DMS 273 treated with DMSO at 0.1 percent for 48 hours (cell line): ENCODE measurements at places on chromosomes 7 and 10.
A peak's percentile ranks its signal among the peaks of the same experiment; 100 is the strongest.

DNA sequence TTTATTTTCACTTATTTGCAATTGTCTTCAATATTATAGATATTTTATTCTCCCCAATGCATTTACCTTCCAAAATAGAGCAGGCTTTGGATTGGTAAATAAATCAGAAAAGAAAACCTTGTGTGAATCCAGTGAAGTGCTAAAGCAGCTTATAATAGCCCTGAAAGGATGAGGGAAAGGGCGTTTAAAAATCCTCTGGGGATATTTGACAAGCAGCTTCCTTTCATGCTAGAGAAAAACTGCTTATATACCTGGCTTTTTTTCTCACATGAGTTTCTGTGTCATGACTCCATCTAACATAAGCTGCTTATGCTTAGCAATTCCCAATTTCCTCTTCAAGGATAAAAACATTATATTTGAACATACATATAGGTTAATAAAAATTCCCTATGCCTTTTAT, 221.6 kb upstream of the SEMA3E start:
- DNase-seq: no peak

- peak; percentile 54 for DNase-seq
Measured at GRCh38 chr10:119022846-119023552, 6.5 kb upstream of the NANOS1 start.

- DNase-seq: no peak
Measured at GRCh38 chr10:77226853-77227565, 410.6 kb downstream of the KCNMA1 start.

DNA sequence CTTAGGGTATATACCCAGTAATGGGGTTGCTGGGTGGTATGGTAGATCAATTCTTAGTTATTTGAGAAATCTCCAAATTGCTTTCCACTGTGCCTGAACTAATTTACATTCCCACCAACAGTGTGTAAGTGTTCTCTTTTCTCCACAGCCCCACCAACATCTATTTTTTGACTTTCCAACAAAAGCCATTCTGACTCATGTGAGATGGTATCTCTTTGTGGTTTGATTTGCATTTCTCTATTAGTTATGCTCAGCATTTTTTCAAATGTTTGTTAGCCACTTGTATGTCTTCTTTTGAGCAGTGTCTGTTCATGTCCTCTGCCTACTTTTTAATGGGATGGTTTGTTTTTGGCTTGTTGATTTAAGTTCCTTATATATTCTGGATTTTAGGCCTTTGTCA, 66.4 kb downstream of the MGAM2 start:
- no peak for DNase-seq

DNA sequence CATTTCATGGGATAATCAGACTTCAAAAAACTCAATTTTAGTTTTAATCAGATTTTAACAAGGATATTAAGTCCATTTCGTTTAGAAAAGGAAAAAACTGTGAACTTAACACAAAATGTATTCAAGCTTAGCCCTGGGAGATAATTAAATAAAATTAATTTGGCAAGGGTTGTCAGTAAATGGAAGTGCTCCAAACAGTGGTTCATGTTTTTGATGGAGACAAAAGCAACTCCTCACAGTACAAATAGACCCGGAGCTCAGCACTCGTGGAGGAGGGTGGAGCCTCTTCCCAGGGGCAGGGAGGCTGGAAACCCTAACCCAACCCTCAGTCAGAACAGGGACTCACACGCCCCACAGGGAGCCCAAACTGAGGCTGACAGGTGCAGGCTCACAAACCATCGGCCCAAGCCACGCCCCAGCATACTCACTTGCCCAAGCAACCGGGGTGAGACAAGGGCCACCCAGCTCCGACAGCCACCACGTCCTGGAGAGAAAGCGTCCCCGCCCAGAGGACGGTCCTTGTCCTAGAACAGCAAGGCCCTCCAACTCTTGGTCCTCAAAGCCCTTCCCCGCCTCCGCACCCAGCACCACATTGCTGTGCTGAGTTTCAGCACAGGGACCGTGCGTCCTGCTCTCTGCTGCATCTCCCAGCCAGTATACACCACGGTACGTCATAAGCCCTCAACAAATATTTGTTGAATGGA, 39.8 kb downstream of the MAD1L1 start:
- no peak for DNase-seq

GRCh38 chr7:80135309-80136104, 876 bp downstream of the GNAI1 start:
- no peak for DNase-seq

- no peak for DNase-seq
Measured at GRCh38 chr7:117350027-117350426, 27.2 kb upstream of the WNT2 start.

DNA sequence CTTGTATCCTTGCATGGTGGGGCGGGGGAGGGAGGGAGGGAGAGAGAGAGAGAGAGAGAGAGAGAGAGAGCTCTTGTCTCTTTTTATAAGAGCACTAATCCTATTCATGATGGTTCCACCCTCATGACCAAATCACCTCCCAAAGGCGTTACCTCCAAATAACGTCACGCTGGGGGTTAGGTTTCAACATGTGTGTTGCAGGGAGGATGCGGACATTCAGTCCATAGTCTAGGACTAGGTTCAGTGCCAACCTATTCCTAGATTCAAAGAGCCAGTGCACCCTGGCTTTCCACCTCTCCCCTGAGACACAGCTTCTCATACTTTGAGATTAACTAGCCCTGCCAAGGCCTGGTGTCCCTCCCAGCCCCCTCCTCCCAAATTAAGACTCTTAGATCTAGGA, 123.0 kb downstream of the GRK5 start:
- no peak for DNase-seq

GRCh38 chr10:92052741-92053140, 129.2 kb downstream of the BTAF1 start:
- DNase-seq: no peak

GRCh38 chr10:51654918-51655317, 44.5 kb downstream of the CSTF2T start:
- DNase-seq: peak; percentile 18

DNA sequence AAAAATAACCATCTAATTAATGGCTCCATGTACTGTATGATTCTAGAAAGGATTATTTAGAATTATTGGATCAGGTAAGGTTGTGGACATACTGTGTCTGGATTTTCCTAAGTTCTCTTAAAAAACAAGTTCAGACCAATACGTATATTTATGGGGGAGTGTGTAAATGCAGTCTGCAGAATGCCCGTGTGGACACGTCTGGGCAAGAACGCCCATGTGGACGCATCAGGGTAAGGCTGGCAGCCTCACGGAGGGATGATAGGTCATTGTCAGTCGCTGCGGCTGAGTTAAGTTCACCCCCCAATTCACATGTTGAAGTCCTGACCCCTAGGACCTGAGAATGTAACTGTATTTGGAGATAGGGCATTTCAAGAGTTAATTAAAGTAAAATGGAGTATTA, 160.0 kb upstream of the SHH start:
- DNase-seq: no peak

DNA sequence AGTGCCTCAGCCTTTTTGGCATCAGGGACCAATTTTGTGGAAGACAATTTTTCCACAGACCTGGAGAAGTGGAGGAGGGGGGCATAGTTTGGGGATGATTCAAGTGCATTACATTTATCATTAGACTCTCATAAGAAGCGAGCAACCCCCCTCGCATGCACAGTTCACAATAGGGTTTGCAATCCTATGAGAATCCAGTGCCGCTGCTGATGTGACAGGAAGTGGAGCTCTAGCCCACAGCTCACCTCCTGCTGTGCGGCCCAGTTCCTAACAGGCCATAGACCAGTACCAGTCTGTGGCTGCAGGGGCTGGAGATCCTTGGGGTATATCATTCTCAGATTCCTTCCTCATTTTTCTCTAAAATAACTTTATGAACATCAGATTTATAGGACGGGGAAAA, 50.8 kb downstream of the ATAD1 start:
- DNase-seq: no peak

DNA sequence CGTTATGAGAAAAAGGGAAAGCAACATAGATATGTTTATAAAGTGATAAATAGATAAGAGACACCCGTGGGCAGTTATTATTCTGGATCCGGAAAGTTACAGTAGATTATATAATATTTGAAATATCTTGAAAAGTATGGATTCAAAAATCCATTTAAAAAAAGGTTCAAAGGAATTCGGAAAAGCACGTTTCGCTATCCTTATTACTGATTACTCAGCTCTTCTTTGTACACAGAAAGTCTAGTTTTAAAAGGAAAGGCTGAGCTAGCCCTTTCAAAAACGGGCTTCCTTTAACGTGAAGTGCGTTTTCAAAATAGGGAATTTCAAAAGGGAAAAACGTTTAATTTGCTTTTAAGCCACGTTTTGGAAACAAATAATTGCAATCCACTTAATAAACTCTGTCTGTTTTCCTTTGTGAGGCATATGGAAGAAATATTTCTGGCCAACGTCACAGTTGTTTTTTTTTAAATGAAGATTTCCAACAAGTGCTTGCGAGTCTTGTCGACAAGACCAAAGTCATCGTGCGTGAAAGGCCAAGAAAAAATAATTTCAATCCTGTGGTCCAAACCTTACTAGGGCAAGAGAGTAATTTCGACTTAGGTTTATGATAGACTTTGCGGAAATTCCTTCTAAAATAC, 2.2 kb upstream of the SKIDA1 start:
- DNase-seq: no peak

GRCh38 chr7:27191833-27192545, 7.0 kb upstream of the HOXA11 start:
- no peak for DNase-seq

GRCh38 chr10:68742397-68742796, 21.4 kb downstream of the CCAR1 start:
- no peak for DNase-seq

GRCh38 chr10:126634911-126635310, 35.6 kb downstream of the C10orf90 start:
- DNase-seq: no peak

DNA sequence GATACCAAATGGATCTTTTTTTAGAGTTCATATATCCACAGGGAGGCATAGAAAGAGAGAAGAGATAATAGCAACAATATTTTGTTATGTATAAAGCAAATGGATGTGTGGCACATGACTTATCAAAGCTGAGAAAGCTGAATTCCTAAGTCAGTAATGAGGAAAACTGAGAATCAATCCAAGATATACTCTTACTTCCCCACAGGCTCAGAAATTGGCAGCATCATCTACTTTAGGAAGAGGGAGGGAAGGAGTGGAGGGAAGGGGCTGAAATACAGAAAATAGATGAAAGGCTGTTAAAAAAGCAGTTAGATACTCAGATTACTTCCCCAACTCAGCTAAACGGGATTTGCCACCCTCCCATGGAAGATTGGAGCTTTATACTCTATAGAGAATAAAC, 63.5 kb downstream of the SRI start:
- DNase-seq: no peak

DNA sequence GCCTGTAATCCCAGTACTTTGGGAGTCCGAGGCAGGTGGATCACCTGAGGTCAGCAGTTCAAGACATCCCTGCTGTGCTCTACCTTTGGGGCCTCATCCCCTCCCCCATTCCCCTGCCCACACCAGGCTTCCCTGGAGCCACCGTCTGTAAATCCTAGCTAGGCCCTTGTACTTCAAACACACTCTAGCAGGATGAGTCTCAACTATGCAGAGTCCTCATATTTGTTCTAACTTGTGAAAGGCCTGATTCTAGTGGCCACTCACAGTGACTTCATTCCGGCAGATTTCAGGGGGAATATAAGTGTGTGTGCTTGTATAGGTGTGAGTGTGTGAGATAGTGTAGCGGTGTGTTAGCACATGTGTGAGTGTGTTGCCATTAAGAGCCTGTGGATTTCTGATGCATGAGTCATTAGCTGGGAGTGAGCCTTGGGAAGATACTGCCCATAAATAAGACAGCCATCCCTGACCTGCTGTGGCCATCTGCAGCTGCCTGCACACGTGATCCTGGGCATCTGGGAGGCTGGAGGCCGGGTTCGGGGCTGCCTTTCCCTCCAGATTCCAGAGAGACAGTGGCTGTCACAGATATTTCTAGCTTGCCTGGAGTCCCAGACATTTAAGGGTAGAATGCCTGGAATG, 1.7 kb upstream of the NEURL1 start:
- no peak for DNase-seq

DNA sequence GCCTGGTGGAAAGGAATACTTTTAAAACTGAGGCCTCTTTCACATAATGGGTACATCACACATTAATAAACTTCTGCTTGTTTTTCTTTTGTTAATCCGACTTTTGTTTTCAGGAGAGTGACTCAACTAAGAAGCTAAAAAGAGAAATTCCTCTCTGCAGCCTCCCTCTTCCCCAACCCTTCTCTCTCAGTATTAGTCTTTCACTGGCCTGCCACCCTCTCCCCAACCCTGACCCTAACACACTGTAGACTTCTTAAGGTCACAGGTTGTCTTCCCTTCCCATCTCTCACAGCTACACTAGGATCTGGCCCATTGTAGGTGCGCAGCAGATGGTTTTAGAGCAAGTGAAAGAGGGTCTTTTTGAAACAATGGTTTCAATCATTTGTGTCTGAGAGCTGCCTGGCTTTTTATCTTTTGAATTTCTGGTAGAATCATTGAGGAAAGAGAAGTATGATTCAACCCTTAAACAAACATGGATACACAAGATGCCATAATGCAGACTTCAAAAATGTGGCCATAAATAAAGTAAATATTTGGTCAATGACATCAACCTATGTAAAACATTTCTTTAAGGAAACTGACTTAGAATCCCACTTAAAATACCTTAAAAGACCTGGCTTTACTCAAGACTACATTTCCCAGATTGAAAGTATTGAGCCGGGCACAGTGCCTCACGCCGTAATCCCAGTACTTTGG, 17.9 kb upstream of the FFAR4 start:
- no peak for DNase-seq

- DNase-seq: peak; percentile 35
Measured at GRCh38 chr10:22712956-22713852, 1.2 kb downstream of the PIP4K2A start.

GRCh38 chr7:15495170-15495569, 66.6 kb downstream of the AGMO start:
- no peak for DNase-seq

- no peak for DNase-seq
Measured at GRCh38 chr10:94644352-94644751, 39.2 kb upstream of the CYP2C18 start.

GRCh38 chr10:37754538-37755323, 102.7 kb downstream of the ZNF248 start:
- DNase-seq: no peak

DNA sequence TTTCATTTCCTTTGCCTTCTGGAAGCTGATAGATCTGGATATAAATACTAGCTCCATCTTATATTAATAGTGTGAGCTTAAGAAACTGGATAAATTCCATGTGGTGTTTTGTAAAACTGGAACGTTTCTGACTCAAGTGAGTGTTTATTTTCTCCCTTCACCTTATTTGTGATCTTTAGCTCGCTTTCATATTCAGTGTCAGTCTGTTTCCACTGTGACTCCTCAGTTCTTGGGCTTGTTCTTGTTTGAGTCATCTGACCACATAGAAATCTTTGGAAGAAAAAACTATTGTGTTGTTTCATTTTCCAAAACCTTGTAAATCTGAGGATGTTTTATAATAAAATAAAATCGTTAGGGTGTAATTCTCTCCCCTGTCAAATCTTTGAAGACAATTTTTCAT, 186.4 kb downstream of the POLR1F start:
- no peak for DNase-seq

DNA sequence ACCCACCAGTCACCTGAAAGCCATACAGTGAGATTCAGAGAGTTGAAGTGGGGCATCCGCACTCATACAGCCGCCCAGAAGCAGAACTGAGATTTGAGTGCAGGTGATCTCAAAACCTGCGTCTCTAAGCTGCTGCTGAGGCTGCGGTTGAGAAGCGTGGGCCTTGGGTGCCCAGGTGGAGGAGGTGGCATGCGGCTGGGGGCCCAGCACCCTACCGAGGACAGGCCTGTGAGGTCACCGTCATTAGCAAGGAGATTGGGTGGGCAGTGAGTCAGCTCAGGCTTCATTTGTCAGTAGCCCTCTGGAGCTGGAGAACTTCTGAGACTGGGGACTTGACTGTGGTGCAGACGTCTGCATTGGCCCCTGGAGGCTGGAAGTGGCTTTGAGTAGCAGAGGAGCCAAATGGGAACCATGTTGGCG, 29.8 kb downstream of the ZMIZ1 start:
- no peak for DNase-seq
